ENCODE measurements at places on chromosomes 2 and 18.

GRCh38 chr18:7749510-7749981, 182.4 kb downstream of the PTPRM start:
- DNase-seq = no peak

GRCh38 chr2:20176760-20177159, 48.2 kb downstream of the SDC1 start:
- DNase-seq = no peak

GRCh38 chr2:241545523-241546473, 12.7 kb upstream of the BOK start:
- no peak for DNase-seq

DNA sequence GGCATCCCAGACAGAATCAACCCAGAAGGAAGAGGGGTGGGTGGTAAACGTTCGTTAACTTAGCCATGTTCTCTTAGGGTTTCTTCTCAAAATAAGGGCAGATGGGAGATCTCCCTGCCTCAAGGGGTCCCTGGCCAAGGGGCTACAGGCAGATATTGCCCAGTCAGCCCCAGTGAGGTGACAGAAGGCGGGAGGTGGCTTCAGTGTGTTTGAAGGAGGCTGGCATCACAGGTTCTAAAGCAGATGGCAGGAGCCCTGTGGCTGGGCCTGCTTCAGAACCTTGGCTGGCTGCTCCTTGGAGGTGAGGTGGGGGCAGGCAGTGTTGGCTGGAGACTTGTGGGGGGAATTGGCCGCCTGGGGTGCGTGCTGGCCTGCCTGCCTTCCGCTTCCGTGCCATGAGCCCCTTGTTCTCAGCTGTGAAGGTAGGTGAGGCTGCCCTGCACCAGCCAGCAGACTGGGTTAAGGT, 23.5 kb downstream of the HPCAL1 start:
- no peak for DNase-seq

- DNase-seq = no peak
Observed at GRCh38 chr2:191023235-191023679, 9.3 kb upstream of the STAT1 start.

GRCh38 chr2:113278742-113279139, at the start of gene PAX8:
Gene PAX8 (minus strand): TSS chr2:113278921. CDS start chr2:113278394, 527 bp downstream.
- no peak for DNase-seq

GRCh38 chr2:110673201-110673600, 4.7 kb downstream of the BUB1 start:
- DNase-seq = no peak

Data from activated T-cell treated with anti-CD3 and anti-CD28 coated beads, Interleukin-2, amount 50 U/mL, for 4 hours (primary cell).